ENCODE measurements at places on chromosomes 13 and 19. TPM values are rescaled to one million over a fixed set of nuclear protein-coding genes. Genes with fewer than 3 reads are reported as not detected.

Gene TMEM255B
- 29.3 TPM for total RNA-seq

Gene SKA3
- 1.9 TPM for total RNA-seq

Gene LILRA1
- total RNA-seq: 2.2 TPM

Gene ZNF738
- 8.4 TPM for total RNA-seq

Gene CD209
- total RNA-seq: 11.7 TPM

Gene SLITRK6
- 0.09 TPM for total RNA-seq

Gene ZNF878
- 0.60 TPM for total RNA-seq

Gene CD22
- total RNA-seq: 15.4 TPM

Gene LILRB2
- total RNA-seq: 11.5 TPM

Gene SYNE4
- 7.0 TPM for total RNA-seq

Gene ZBTB45
- total RNA-seq: 16.9 TPM

Gene S1PR5
- total RNA-seq: 0.69 TPM

Gene OSCAR
- total RNA-seq: 5.1 TPM

Gene TRAPPC6A
- total RNA-seq: 37.2 TPM

Gene NOVA2
- 8.5 TPM for total RNA-seq

Gene LGI4
- 7.5 TPM for total RNA-seq

Gene CELF5
- 0.38 TPM for total RNA-seq

Gene ZNF224
- 34.0 TPM for total RNA-seq

Gene TMEM59L
- total RNA-seq: 5.9 TPM

Gene ADAMTSL5
- 4.6 TPM for total RNA-seq

Gene CEACAM20
- total RNA-seq: not detected

Gene ZNF229
- 8.4 TPM for total RNA-seq

Gene CEACAM6
- total RNA-seq: not detected

Gene ZNF492
- total RNA-seq: 0.25 TPM

Gene MCF2L
- total RNA-seq: 61.9 TPM

Gene EPSTI1
- total RNA-seq: 12.2 TPM

Gene IZUMO1
- total RNA-seq: 0.79 TPM

Gene ACER1
- not detected for total RNA-seq

Gene EBI3
- total RNA-seq: 8.3 TPM

Gene KLK4
- not detected for total RNA-seq

Gene CRX
- not detected for total RNA-seq

Gene AMER2
- 0.06 TPM for total RNA-seq

Gene KCNN4
- 6.1 TPM for total RNA-seq

All from kidney (tissue), 22 donors.